ENCODE measurements at places on chromosomes 7 and 10.

DNA sequence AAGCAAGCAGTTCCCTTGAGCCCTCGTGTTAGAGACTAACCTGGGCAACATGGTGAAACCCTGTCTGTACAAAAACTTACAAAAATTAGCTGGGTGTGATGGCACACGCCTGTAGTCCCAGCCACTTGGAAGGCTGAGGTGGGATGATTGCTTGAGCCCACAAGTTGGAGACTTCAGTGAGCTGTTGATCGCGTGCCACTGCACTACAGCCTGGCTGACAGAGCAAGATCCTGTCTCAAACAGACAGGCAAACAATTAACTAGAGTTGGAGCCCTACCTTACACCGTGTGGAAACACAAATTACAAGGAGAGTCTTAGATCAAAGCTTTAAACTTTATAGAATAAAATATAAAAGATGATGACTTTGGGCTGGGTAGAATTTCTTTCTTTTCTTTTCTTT, 219.5 kb downstream of the CUX1 start:
- DNase-seq, result no peak

- no peak for DNase-seq
Observed at GRCh38 chr10:12742771-12743170, 258.7 kb downstream of the CCDC3 start.

DNA sequence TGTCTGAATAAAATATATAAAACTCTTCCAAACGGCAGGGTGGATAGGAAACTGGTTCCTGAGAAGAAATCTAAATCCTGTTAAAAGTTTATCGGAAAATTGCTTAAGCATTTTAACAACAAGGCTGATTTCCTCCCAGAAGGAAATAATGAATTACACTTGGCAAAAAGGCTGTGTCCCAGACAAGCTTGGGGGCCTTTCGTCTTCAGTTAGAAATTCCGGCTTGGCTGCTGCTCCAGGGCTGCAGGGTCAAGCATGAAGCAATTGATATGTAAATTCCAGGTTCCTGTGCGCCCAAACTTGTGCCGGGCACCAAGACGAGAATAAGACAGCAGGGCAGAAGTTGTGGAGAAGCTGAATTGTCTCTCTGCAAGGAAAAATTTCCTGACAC, 38.0 kb upstream of the LBX1 start:
- no peak for DNase-seq

- peak; percentile 45 for DNase-seq
Observed at GRCh38 chr10:128064970-128065580, 61.1 kb downstream of the MKI67 start.

DNA sequence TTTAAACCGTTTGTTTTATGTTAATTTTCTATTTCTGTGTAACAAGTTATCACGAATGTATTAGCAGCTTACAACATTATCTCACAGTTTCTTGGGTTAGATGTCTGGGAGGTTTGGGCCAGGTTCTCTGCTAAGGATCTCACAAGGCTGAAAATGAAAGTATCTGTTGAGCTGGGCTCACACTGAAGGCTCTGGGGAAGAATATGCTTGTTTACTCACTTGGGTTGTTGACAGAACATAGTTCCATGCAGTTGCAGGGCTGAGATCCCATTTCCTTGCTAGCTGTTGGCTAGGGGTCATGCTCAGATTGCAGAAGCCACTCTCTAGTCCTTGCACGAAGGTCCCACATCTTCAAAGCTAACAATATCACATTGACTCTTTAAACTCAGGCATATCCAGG, 266.6 kb upstream of the GNAI1 start:
- DNase-seq, result peak; percentile 31

- no peak for DNase-seq
Observed at GRCh38 chr7:22732556-22733126, 5.6 kb downstream of the IL6 start.

DNA sequence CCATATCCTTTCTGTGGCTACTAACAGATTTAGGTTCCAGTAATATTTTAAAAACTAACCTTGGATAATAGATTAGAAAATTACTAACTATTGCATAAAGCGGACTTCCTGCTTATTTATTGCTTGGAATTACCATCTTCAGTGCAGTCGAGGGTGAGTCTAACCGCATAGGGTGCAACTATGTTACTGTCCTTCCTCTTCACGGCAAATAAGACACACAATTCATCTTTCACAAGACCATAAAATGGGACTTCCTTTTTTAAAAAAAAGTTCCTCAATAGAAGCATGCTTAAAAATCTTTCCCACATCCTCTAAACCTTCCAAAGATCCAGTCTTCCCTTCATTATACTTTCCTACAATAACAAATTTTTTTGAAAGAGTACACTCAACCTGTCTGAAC, 2.1 kb downstream of the SLC25A40 start:
- DNase-seq, result no peak

GRCh38 chr7:45921699-45922519, 837 bp upstream of the IGFBP3 start:
- DNase-seq, result peak; percentile 71

DNA sequence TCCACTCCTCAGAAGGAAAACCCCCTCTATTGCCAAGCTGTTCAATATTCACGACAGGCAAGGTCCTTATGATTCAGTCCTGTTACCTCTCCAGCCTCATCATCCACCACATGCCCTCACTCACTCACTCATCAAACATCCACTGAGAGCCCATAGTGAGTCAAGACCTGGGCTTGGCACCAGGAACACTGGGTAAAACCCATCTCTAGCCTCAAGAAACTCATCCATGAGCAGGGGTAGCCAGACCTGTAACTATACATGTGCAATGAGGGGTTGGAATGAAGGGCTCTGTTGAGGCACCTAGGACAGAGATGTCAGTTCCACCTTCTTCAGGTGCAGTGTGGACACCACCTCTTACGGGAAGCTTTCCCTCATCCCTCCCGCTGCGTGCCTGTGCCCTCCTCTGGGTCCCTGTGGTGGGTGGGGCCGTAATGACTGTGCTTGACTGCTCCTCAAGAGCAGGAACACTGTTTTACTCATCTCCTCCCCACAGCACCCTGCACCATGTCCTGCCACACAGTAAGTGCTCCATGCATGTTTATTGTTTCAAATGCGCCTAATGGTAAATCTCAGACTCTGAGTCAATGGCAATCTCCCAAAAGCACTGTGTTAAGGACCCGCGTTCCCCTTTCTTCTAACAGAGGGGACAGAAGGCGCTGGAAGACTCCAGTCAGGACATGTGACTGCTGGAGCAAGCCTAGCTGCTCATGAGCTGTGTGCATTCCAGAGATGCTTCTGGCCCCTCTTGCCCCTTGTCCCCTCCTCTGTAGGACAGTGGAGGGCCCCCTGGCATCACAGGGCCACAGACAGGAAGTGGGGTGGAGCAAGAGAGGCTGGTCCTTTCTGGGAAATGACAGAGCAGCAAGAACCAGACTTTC, 95.4 kb downstream of the HIPK2 start:
- DNase-seq, result peak; percentile 60

- no peak for DNase-seq
Observed at GRCh38 chr10:49119746-49120145, 4.4 kb upstream of the VSTM4 start.

DNA sequence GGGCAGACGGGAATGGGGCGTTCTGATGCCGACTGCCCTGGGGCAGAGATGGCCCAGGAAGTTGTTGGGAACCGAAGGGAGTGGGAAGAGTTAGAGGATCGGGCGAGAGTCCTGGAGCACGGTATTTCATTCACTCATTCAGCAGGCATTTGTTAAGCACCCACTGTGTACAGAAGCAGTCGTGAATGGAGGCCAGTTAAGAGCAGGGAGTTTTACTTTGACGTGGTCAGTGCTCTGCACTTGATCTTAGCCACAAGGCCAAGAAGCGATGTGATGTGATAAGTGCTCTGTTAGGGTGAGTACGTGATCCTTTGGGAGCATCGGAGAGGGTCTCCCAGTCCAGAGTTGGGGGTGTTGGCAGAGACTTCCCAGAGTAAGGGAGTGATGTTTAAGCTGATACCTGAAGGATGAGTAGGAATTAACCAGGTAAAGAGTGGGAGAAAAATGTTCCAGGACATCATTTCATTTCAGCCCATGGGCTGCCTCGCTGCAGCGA, 890 bp downstream of the ZFYVE27 start:
- DNase-seq, result no peak

GRCh38 chr10:42637142-42637541, 1.2 kb downstream of the ZNF33B start:
- DNase-seq, result no peak

- no peak for DNase-seq
Observed at GRCh38 chr7:22586101-22586785, 86.3 kb upstream of the STEAP1B start.

GRCh38 chr7:143239813-143240212, 18.0 kb downstream of the TAS2R40 start:
- DNase-seq, result no peak

DNA sequence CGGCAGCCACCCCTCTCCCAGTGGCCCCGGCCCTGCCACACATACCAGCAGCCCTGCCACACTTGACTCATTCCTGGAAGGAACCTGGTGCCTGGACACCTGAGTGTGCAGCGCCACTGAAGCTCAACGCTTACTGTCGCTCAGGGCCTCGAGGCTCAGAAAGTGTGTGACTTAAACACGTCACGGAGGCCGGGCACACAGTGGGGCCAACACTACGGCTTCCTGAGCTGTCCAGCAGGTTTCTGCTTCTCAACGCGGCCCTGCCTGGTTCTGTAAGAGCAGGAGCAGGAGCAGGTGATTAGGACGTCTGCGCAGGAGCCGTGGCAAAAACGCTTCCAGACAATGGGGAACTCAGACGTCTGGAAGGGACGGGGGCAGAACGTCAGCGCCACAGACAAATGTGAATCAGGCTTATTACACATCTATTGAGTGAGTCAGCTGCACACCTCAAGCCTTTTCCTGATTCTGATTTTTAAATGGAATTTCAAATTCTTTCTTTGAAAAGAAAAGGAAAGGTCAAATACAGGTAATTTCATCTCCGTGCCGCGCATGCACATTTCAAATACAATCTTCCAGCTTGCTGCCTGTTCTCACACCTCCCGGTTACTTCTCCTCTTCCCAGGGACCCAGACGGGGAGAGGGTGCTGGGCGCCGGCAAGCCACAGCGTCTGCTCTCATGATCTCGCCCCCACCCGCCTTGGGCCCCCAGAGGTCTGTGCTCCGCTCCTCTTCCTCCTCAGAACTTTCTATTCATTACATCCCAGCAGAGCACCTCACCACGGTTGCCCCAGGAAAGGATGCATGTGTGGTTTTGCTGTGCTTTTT, 66.6 kb downstream of the ADARB2 start:
- DNase-seq, result no peak

GRCh38 chr10:43868952-43869351, 220.3 kb upstream of the ZNF32 start:
- no peak for DNase-seq

DNA sequence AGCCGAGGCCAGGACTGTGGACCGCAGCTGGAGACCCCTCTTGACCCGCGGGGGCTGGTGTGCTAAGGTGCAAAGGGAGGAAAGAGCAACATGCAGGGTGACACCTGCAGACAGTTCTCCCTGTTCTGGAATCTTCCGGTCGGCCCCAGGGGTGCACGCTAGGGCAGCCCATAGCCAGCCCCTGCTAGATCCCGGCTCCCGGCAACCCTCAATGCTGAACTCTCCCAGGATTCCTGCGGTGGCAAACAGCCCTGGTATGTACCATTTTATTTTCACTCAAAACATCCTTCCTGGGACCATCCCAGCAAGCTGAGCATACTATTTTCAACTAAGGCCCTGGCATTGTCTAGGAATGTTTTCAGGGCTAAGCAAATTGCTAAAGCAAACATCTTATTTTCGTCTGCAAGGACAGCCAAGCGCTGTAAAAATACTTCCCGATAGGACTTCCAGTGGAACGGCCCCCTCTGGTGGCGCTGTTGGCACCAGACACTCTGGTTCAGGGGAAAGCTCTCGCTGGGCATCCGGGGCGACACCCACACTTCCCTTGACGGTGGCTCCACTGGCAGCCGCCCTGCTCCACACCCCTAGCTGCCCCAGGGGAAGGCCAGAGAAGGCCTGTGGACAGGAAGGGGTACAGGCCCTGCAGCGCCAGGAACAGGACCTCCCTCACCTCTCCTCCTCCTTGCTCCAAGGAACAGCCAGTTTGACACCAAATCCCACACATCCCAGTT, 99.4 kb downstream of the CTBP2 start:
- peak; percentile 83 for DNase-seq

- peak; percentile 49 for DNase-seq
Observed at GRCh38 chr10:13613519-13613918, 26.8 kb downstream of the PRPF18 start.

DNA sequence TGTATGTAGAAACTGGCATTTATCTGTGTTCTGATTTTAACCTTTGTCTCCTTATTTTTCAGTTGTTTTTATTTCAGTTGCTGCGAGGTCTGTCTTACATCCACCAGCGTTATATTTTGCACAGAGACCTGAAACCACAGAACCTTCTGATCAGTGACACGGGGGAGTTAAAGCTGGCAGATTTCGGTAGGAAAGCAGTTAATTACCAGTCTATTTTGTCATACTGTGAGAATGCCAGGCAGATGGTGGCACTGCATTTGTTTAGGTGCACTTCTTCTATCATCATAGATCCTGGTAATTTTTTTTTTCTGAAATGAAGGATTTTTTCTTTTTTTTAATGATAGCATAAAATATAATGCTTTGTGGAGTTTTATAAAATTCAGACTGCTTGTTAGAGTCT, 321.4 kb downstream of the CDK14 start:
- DNase-seq, result no peak

GRCh38 chr7:128415217-128415785, 5.5 kb upstream of the IMPDH1 start:
- no peak for DNase-seq

DNA sequence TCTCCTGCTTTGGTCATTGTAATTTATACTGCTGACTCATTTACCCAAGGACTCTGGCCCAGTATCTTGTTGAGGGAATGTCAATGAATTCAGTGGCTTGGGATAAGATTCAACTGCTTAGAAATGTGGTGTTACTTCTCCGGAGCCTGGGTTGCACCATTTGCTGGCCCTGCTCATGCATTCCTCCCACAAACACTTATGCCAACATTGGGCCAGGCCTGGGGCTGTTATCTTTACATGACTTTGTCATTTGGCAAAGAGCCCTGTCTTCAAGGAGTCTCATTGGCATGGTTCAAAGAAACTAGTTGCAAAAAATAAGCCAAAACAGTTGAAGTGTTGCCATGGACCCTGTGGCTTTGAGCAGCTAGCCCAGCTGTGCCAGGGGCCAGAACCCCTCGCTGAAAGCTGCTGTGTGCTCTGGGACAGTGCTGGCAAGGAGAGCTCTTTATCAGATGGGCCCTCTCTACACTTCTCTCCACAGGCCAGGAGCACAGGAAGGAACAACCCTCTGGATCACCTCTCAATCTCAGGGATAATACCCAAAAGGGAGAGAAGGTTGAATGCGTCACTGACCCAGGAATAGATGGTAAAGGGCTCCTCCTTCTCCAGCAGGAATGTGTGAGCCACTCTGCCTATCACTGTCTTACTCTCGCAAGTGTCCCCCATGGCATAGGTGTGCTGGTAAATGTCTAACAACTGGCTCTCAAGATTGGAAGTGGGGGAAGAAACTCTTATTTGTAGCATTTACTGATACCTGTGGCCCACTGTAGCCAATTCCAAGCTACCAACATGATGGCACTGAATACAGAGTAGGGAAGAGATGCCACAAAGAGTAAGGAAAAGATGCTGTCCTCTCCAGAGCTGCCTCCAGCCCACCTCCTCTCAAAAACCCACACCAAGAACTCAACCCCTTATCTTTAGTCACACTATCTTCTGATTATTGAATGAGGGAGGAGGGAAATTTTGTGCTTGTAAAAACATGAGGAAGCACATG, 23.5 kb upstream of the PDE1C start:
- DNase-seq, result peak; percentile 86

Measured in AG20443 (cell line).